ENCODE measurements at places on chromosomes 13 and 19.

DNA sequence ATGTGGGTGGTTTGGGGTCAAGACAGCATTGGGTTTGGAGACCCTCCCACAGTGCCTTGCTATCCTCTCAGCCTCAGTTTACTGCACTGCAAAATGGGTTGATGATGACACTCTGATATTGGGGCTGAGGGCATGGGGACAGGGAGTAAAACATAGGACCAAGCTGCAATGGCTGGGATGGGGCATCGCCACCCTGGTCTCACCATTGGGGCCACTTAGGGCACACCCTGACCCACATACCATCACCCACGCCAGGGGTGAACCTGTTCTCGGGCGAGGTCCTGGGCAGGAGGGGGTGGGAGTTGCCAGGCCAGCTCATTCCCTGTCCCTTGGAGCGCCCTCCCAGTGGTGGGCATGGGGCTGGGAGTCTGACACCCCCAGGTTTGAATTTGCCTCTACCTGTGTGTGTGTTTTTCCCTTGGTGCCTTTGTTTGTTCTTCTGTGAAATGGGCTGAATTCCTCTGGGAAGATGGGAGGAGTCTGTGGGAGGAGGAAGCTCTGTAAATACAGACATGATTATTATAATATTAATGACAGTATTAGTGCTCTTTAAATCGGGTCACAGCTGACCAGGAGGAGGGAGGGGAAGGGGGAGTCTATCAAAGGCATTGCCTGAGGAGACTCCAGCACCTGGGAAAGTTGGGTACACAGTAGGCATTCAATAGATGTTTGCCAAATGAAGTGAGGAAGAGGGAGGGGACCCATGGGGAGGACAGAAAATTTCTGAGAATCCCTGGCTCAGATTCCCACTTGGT lies 2.2 kb upstream of the FCHO1 start:
- DNase-seq, result no peak

DNA sequence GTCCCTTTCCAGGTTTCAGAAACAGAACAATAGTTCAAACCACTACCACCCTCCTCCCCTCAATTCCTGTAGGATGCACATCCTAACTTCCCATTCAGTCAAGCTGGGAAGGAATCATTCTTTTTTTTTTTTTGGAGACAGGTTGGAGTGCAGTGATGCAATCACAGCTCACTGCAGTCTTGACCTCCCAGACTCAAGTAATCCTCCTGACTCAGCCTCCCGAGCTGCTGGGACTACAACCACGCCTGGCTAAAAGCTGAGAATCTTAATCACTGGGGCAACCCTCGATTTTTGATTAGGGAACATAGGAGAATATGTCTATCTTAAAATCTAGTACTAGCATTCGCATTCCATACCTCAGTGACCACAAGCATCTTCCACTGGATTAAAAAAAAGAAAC lies 146.2 kb downstream of the ABCC4 start:
- DNase-seq, result no peak

DNA sequence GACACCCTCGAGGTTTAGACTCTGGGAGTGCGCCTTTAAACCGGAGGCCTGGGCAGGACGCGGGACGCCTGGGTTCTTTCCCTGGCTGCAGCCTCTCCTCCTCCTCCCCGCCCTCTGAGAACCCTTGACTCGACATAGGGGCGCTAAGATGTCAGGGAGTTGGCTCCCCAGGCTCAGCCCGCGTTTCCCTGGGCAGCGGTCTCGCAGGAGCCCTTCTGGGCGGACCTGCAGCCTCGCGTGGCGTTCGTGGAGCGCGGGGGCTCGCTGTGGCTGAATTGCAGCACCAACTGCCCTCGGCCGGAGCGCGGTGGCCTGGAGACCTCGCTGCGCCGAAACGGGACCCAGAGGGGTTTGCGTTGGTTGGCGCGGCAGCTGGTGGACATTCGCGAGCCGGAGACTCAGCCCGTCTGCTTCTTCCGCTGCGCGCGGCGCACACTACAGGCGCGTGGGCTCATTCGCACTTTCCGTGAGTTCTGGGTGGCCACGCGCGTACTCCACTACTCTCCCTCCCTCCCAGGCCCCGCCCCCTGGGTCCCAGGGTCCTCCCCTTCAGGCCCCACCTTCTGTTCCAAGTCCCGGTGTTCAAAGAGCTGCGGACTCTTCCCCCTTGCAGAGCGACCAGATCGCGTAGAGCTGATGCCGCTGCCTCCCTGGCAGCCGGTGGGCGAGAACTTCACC lies 1.3 kb downstream of the ICAM5 start:
- DNase-seq, result no peak

GRCh38 chr19:49125025-49125731 lies 5.8 kb downstream of the PPFIA3 start:
- no peak for DNase-seq

DNA sequence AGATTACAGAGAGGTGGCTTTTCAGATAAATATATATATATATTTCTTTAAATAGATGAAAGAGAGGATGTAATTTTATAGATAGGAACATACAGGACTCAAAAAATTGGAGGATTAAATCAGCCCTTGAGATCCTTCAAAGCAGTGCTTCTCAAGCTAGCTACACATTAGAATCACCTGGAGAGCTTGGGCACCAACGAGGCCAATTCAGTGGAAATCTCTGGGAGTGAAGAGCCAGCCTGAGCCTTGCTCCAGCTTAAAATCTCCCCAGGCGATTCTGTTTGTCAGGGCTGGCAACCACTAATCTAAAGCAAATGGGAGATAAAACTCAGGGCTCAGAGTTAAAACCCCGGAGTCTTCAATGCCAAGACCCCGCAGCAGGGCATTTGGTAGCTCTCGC lies 15.0 kb upstream of the CLN5 start:
- DNase-seq, result no peak

DNA sequence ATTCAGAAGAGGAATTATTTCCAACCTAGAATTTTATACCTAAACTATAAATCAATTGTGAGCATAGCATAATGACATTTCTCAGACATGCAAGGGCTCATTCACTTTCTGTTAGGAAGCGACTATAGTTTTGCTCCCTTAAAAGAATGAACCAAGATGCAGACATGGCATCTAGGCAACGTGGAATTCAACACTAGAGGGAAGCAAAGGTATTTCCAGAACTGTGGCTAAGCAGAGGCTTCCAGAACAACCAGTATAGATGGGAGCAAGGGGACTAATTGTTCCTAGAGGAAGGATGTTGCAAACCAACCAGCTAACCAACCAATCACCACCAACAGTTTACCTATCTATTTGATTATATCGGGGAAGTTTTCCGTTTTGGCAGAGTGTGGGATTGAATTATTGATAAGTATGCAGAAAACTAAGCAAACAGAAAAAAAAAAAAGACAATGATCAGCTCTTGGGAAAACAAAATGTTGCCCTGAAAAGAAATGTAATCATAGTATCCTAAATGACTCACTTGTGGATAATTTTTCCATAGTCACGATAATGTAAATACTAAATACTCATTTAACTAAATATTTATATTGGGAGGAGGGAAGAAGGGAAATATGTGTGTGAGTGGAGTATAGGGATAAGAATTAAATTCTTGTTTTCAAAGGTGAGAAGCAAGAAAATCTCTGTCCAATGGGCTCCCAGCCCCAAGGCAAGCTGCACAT lies 21.1 kb downstream of the ARL11 start:
- no peak for DNase-seq
